ENCODE measurements at places on chromosomes 6 and 20. TPM values are rescaled to one million over a fixed set of nuclear protein-coding genes. Genes with fewer than 3 reads are reported as not detected.

The DDX43 gene
- 0.75 TPM for total RNA-seq

The PTP4A1 gene
- 34.8 TPM for total RNA-seq

The HLA-DQB2 gene
- total RNA-seq = not detected

The BHLHE23 gene
- total RNA-seq = not detected

The NRSN1 gene
- not detected for total RNA-seq

The PDE7B gene
- total RNA-seq = 15.5 TPM

The VNN1 gene
- under 0.01 TPM for total RNA-seq

The ADGRB3 gene
- total RNA-seq = under 0.01 TPM

The LY6G6D gene
- not detected for total RNA-seq

The OR2H1 gene
- not detected for total RNA-seq

The IBTK gene
- total RNA-seq = 38.0 TPM

The SLC22A23 gene
- total RNA-seq = 4.4 TPM
